GM12892 (cell line): ENCODE measurements at places on chromosomes 7 and 10.

DNA sequence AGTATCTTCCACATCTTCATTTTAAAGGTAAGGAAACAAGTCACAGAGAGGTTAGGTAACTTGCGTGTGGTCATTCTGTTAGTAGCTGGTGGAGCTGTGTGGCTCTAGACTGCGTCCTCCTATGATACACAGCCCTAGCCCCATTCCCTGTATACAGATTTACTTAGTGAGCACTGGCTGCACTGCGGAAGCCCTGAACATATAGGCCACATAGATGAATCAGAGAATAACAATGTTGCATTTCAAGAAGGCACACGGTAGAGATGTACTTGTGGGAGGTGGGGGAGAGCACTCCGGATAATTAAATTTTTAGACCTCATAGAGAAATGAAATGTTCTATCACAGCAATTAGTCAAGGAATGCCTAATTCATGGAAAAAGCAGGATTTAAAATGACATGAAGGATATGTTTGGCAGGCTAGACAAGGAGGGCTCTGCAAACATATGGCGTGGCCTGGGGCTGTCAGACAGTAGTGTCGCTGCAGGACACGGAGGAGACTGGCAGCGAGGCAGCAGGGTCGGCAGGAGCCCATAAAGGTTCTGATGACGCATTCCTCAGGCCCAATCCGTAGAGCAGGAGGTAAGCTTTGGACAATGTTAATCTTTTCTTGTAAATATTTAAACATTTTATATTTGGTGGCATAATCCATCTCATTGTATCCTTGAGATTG, 29.5 kb downstream of the RAB11FIP2 start:
- DNase-seq = no peak

GRCh38 chr7:101121991-101122932, 4.6 kb upstream of the SERPINE1 start:
- peak; percentile 46 for DNase-seq

- no peak for DNase-seq
These were observed 63.2 kb upstream of the TMEM168 start for GRCh38 chr7:112853422-112853821.

DNA sequence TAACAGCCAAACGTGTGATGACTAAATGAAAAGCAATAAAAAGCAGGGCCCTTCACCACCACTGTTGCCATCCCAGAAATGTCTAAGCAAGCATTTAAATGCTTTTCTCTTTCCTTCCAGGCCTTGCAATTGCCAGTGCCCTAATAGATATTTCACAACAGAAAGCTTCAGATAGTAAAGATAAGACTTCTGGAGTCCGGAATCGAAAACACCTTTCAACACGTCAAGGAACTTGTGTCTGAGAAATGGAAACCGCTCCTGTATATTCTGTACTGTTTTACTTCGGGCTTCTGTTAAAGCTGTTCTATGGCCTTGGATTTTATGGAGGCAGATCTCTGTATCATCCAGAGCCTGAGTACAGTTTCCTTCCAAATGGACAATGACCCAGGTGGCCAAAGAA, 328.5 kb downstream of the GFRA1 start:
- DNase-seq = no peak

DNA sequence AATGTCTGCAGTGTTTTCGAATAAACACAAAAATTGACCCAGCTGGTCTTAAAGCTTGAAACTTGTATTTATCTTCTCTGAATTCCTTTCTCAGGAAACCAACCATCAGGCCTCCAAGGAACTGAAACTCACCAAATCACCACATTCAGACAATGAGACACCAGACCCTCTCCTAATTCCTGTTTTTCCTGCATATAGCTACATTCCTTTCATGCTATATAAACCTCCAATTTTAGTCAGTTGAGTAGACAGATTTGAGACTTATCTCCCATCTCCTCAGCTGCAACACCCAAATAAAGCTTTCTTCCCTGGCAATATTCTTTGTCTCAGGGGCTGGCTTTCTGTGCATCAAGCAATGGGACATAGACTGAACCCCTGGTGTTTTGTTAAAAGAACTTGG, 317.0 kb downstream of the CACNA2D1 start:
- no peak for DNase-seq

GRCh38 chr7:99203092-99203491, 4.8 kb downstream of the KPNA7 start:
- DNase-seq = no peak

GRCh38 chr7:149615690-149616270, 118.2 kb upstream of the ZNF746 start:
- DNase-seq = no peak
